ENCODE measurements at places on chromosomes 5 and 9.

GRCh38 chr9:108525186-108525585, 330.6 kb downstream of the ACTL7B start:
- DNase-seq, result no peak

GRCh38 chr5:103706939-103707682, 144.5 kb upstream of the NUDT12 start:
- no peak for DNase-seq

- DNase-seq, result no peak
Observed at GRCh38 chr5:112738191-112738560, 491 bp downstream of the APC start.

DNA sequence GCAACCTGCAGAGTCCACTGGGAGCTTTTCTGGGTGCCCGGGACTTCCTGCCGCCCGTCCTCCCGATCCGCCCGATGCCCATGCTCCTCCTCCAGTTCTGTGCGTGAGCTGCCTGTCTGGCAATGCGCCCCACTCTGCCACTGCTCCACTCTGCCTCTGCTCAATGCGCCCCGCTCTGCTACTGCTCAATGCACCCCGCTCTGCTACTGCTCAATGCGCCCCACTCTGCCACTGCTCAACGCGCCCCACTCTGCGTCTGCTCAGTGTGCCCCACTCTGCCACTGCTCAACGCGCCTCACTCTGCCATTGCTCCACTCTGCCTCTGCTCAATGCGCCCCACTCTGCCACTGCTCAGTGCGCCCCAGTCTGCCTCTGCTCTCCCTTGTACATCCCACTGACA, 436.0 kb downstream of the NR2F1-AS1 start:
- no peak for DNase-seq

DNA sequence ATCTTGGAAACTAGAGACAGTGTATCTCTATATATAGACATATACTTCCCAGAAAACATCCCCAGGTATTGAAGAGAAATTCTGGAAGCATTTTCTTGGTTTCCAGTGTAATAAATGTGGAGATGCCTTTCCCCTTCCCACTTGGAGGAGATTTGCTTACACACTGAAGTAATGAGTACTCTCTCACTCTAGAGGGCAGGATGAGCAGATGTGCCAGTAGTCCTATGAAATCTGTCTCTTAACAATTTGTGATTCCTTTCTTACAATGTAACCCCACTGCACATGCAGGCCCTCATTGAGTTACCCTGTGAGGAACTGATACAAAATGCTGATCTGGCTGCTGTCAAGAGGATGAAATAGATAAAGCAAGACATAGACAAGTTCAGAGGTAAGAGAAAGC, 567.2 kb downstream of the SLCO4C1 start:
- DNase-seq, result no peak

GRCh38 chr9:117145811-117146490, 268.9 kb downstream of the ASTN2 start:
- DNase-seq, result no peak

GRCh38 chr9:1877951-1878350, 137.2 kb upstream of the SMARCA2 start:
- no peak for DNase-seq

DNA sequence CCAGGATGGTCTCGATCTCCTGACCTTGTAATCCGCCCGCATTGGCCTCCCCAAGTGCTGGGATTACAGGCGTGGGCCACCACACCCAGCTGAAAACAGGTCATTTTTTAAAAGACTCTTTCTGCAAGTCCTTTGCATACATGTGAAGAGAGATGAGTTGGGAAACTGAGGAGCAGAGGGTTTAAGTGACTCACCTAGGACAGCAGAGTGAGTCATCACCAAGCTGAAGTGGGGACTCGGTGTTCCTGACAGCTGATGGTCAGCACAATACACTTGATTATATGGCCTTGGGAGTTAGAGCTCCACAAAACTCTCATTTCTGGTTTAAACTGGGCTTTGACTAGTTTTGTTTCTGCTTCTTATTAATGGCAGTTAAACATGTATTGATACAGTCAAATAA, 38.1 kb upstream of the SSBP2 start:
- no peak for DNase-seq

- DNase-seq, result no peak
Observed at GRCh38 chr5:10453545-10453944, 11.9 kb downstream of the ROPN1L start.

DNA sequence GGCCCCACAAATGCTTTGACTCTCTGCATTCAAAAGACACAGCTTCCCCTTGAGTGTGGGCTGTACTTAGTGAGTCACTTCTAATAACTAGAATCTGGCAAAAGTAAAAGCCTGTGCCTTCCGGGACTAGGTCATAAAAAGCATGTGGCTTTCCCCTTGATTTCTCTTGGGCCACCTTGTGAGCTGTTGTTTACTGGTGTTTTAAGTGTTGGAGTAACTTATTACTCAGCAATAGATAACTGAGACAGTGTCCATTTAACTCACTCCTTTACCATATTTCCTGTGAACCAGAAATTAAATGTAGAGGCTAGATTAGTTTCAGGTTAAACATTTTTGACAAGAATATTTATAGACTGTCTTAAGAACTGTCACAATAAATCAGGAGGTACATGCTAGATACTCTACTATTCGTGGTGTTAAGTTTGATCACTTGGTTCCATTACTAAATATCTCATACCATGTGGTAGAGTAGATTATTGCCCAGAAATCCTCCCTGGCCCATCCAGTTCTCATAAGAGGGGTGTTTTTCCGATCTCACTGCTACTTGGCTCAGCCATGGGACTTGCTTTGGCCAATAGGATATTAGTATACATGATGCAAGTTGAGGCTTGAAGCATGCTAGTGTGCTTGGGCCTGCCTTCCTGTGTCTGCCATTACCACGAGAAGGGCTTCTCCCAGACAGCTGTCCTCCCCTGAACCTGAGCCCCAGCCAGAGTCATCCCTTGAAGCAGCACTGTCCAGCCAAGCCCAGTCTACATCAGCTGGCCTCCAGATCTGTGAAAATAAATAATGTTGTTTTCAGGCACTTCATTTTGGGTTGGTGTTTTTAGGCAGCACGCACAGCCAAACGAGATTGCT, 10.4 kb upstream of the CMBL start:
- DNase-seq, result no peak

- DNase-seq, result no peak
Observed at GRCh38 chr5:51072937-51073336, 310.3 kb upstream of the ISL1 start.

- DNase-seq, result no peak
Observed at GRCh38 chr5:126449751-126450271, 26.6 kb downstream of the GRAMD2B start.

DNA sequence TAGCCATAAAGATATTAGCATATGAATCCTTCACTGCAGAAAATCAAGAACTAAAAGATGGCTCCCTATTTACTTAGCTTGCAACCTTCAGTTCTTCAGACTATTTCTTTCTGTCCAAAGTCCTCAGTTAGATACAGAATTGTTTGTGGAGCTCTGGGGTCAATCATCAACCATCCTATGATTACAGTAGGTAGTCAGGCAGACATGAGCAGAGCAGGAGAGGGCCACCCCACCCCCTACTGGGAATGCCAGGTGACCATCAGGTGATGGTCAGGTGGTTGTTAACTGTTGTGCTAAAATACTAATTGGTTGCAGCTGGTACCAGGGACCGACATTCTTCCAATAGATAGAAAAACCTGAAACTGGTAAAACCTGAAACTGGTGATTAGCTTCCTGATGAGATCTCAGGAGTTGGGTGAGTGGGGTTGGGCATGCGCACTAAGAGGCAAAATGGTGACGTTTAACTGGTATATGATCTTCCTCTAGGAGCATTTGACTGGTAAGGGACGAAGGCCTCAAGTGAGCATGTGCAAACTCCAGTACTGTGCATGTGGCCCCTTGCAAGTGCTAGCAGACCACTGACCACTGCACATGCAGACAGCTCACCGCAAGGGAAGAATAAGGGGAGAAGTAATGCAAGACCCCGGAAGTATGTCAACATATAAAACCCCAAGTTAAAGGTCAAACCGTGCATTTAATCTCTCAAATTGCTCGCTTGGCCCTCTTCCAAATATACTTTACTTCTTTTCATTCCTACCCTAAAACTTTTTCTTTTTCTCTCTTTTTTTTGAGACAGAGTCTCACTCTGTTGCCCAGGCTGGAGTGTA, 13.6 kb downstream of the C9orf57 start:
- DNase-seq, result no peak

Data from thoracic aorta (tissue), 2 donors.